Kasumi-1 (cell line): ENCODE measurements at places on chromosomes 1 and 21.

DNA sequence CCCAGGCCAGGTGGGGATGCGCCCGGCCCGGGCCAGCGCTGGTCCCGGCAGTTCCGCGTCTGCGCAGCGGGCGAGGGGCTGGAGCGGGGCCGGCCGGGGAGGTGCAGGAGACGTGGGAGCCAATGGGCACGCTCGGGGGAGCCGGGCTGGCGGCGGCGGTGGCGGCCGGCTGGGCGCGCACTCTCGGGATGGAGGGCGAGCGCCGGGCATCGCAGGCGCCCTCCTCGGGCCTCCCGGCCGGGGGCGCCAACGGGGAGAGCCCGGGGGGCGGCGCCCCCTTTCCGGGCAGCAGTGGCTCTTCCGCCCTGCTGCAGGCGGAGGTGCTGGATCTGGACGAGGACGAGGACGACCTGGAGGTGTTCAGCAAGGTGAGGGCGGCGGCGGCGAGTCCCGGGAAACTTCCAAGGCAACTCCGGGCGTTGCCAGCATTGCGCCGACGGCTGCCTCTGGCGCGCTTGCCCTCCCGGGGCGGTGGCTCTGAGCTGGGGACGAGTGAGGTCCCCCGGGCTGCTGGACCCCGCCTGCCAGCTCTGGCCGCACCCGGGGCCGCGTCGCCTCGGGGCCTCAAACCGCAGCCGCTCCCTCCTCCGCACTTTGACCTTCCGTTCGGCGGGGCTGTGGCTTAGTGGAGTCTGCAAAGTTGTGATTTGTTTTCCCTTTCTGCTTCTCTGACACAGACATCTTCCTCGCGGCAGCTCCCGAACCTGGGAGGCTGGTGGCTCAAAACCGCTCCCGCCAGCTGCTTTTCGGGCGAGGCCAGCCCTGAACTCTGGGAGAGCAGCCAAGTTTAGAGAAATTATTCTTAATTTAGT is at the start of gene SNX7:
SNX7 (plus strand) TSS at position 178 of the 812 bp plus-strand sequence; CDS start at position 189, 11 bp downstream.
- no peak for DNase-seq

GRCh38 chr21:37341254-37341960 is 25.2 kb upstream of the DYRK1A start:
- no peak for DNase-seq

DNA sequence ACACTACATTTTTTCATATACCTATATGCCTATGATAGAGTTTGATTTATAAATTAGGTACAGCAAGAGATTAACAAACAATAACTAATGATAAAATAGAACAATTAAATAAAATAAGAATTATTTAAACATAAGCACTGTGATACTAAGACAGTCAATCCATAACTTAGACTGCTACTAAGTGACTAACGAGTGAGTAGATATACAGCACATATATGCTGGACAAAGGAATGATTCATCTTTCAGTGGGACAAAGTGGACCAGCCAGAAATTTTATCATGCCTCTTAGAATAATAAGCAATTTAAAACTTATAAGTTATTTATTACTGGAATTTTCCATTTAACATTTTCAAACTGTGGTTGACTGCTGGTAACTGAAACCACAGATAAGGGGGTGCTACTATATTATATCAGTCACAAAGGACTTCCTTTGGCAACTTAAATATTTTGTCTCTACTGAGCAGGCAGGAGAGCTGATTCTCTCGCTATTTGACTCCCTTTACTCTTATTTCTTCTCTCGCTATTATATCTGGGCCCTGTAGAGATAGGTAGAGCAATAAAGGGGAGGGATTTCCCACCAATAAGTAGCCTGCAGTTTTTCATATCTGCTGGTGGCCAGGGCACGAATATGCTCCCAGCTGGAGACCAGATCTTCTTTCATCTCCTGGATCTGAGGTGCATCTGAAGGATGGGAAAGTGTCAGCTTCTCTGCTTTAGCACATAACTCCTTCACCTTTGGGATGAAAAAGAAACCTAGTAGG is 10.8 kb downstream of the SPTA1 start:
- no peak for DNase-seq

- no peak for DNase-seq
Measured at GRCh38 chr1:47334765-47335435, 1.3 kb downstream of the CMPK1 start.

DNA sequence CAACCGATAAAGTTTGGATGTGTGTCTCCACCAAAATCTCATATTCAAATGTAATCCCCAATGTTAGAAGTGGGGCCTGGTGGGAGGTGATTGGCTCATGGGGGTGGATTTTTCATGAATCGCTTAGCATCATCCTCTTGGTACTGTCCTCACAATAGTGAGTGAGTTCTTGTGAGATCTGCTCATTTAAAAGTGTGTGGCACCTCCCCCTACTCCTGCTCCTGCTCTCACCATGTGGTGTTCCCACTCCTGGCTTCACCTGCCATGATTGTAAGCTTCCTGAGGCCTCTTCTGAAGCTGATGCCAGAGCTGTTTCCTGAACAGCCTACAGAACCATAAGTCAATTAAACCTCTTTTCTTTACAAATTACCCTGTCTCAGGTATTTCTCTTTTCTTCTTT is 28.2 kb upstream of the PRDX6 start:
- DNase-seq: no peak

DNA sequence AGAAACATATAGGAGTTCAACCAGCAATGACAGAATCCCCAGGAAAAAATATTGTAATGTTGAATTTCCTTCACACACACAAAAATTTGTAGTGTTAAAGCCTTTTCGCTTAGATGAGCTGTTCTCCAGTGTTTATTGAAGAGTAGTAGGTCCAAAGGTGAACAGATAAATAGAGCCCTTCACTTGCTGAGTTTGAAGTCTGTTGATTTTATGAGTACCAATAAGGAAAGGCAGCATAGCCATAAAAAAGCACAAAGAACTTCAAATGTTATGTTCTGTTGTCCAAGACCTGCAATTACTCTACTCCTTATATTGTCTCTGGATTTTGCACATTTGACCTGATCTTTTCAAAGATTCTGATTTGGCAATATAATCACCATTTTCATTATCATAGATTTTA is 362.7 kb upstream of the B3GALT2 start:
- DNase-seq: no peak

DNA sequence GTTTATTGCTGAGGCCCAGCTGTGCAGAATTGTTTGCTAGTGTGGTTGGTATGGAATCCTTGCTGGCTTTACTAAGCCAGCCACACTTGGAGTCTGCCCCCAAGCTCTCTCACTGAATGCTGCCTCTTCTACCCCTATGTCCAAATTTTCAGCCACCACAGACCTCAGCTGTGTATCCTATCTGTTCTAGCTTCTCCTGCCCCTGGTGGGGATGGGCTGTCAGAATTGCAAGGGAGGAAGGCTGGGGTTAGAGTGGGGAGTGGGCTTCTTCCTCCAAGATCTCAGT is 4.4 kb downstream of the NHLH1 start:
- no peak for DNase-seq

GRCh38 chr1:244751271-244751895 is 84.1 kb upstream of the COX20 start:
- DNase-seq: no peak

GRCh38 chr1:119648620-119649004 is 546 bp upstream of the ZNF697 start:
- no peak for DNase-seq

DNA sequence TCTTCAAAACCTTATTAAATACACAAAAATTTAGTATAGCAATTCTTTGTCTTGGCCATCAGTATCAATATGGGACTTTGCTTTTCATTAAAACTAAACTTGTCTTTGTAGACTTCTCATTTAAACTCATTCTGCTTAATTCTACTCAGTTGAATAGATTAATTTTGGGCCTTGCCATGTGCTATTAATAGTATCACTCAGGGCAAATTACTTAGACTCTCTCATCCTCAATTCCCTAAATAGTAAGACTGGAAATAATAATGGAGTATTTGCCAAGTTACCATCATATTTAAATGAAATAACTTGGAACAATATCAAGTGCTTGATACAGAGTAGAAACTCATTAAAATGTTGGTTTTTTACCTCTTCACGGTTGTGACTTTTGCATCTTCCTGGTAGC is 13.4 kb downstream of the HOOK1 start:
- DNase-seq: no peak

DNA sequence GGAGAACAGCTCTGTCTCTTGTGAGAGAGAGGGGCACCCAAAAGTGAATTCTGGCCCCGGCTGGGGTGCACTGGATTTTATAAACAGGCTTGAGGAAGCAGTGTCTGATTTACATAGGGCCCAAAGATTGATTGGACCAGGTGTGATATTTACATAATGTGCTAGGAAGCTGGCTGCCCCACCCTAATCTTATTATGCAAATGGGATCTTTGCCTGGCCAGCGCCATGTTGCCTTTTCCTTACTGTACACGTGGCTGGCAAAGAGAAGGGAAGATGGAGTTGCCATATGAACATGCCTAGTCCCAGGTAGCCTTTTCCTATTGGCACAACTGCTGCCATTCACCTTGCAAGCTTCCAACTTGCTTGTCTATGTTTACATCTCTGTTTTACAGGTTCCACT is 29.0 kb upstream of the CFHR4 start:
- no peak for DNase-seq

- DNase-seq: no peak
Measured at GRCh38 chr1:207973898-207974568, 63.1 kb upstream of the CD34 start.

- peak; percentile 63 for DNase-seq
Measured at GRCh38 chr1:97820470-97821188, 100.2 kb downstream of the DPYD start.

GRCh38 chr1:229411434-229412055 is 22.3 kb downstream of the ACTA1 start:
- DNase-seq: peak; percentile 36

DNA sequence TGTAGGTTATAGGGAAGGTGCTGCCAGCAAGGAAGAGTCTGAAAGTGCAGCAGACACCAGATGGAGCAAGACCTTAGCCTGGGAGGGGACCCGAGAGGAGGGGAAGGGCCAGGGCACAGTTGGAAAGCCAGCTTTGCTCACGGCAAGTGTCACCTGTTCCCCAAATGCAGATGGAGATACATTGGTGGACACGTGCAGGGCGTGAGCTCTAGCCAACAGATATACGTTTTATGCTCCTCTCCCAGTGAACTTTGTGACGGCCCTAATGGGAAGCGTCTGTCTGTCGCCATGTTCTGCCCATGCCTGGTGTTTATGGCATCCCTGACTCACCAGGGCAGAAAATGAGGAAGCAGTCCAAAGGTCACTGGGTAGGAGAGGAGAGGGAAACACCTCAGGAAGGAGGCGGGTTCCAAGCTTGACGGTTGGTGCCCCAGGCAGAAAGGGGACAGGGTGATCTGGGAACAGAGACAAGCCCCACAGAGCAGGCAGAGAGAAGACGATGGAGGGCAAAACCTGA is 7.6 kb downstream of the GPA33 start:
- peak; percentile 52 for DNase-seq

DNA sequence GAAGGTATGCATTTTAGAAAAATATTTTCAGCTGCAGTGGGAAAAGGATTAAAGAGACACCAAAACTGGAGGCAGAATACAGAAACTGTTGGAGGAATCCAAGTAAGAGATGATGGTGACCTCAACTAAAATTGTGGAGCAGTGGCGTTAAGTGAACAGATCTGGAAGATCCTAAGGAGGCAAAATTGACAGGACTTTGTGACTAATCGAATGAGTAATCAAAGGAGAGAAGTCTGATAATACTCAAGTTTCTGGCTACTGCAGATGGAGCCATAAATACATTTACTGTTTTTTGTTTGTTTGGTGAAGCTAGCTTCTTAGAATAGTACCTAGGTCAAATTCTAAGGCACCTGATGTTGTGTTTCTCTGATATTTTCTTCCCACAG is 3.1 kb downstream of the CTBS start:
- DNase-seq: no peak

GRCh38 chr1:110235834-110236682 is 25.9 kb downstream of the KCNC4 start:
- no peak for DNase-seq

- DNase-seq: peak; percentile 11
Measured at GRCh38 chr1:154607106-154607608, 829 bp downstream of the ADAR start.

DNA sequence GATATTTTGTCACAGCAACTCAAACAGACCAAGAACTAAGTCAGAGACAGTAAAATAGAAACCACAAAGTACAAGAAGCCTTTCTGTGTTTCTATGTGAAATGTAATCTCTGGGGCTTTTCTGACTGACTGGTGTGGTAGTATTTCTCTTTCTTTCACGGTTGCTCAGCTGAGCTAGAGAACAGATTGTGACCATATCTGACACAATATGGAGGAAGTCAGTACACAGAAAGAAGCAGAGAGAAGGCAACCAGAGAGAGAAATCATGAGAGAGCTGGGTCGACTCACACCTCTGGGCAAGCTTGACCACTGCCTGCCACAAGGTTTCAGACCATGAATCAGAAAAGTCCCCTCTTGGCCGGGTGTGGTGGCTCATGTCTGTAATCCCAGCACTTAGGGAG is 208.9 kb upstream of the GREM2 start:
- DNase-seq: no peak

DNA sequence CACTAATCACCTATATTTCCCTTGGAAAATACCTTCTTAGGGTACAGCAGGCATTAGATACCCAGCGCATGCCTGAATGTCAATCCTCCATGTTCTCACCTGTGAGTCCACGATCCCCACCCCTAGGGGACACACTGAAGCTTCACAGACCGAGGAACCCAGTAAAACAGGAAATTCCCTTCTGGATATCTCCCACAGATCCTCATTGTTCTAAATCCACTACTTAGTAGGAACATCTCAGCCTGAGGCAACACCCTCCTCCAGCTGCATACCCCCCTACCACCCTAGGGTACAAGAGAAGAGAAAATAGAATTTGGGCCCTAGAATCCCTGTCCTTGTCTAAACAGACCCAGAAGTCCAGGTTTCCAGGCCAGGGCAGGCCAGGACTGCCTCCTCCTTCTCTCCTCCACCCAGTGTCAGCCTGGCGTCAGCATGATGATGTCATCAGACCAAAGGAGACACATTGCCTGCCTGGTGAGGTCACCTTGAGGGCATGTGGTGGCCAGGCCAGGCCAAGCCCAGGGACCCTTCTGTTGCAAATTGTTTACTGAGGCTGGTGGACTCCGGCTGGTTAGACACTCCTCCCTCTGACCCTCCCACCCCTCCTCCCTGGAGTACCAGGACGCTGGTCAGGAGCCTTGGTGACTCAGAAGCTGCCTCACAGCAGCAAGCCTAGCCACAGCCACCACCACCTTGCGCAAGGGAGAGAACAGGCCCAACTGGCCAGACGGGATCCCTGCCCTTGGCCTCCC is 6.2 kb downstream of the NECTIN4 start:
- DNase-seq: no peak

- DNase-seq: no peak
Measured at GRCh38 chr1:164440232-164440631, 118.8 kb upstream of the PBX1 start.

- DNase-seq: no peak
Measured at GRCh38 chr1:28297826-28298225, 31.0 kb upstream of the MED18 start.

GRCh38 chr1:78304341-78304740 is 186.4 kb upstream of the PTGFR start:
- DNase-seq: no peak
